ENCODE measurements at places on chromosomes 3 and 15. TPM values are rescaled to one million over a fixed set of nuclear protein-coding genes. Genes with fewer than 3 reads are reported as not detected.

- DNase-seq = no peak
These were observed 84.6 kb downstream of the ANO10 start for GRCh38 chr3:43537225-43537624.

The ENTPD3 gene
- not detected for total RNA-seq

GRCh38 chr15:64193971-64194370, 31.1 kb upstream of the PPIB start:
- no peak for DNase-seq

The ANKRD63 gene
- not detected for total RNA-seq

DNA sequence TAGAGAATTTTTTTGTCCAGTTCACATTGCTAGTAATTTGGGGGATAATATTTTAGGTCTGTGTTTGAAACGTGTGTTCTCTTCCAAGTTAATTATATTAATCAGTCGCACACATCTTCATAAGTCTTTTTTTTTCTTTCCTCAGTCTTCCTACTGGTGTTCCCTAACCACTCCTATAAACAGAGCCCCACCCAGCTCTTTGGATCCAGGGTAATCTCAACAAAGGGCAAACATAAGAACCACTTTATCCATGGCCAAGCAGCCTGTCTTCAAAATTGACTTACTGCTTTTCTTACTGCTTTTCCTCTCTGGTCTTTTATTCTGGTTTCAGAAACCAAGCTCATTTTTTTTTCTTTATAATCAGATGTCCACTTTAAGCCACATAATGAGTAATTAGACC, 266.8 kb upstream of the NECTIN3 start:
- no peak for DNase-seq

GRCh38 chr15:64209680-64210334, 47.0 kb upstream of the PPIB start:
- DNase-seq = no peak

DNA sequence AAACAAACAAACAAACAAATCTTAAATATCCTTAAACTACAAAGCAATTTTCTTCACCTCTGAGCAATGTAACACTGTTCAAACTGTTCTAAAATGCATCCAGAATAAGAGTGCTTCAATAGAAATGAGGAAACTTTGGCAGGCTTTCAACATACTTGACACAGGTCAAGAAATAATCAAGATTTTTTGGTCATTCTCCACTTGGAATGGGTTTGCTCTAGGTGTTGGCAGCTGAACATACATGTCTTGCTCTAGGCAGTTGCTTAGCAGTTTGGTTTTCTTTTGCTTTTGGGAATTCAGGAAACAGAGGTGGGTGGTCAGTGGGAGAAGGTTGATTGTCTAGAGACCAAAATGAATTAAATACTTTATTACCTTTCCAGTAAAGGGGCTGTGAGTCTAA, 1.4 kb upstream of the LRRC3B start:
- no peak for DNase-seq

DNA sequence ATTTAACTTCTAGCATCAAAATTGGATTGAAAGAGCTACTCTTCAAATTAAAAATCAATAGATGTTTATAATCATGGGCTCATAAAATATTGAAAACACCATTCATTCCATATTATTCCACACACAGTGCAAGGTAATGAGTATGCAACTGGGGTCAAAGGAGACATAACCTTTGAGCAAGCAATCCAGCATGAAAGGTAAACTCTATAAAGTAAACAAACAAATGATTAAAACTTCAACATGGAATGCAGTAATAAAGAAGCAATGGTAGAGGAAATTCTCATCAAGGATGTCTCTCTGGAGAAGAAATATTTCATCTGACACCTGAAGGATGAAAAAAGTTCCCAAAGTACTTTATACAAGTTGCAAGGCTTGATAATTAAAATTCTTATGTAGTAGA, 25.8 kb downstream of the MECOM start:
- no peak for DNase-seq

- DNase-seq = no peak
These were observed 82.6 kb downstream of the HMG20A start for GRCh38 chr15:77503240-77503639.

DNA sequence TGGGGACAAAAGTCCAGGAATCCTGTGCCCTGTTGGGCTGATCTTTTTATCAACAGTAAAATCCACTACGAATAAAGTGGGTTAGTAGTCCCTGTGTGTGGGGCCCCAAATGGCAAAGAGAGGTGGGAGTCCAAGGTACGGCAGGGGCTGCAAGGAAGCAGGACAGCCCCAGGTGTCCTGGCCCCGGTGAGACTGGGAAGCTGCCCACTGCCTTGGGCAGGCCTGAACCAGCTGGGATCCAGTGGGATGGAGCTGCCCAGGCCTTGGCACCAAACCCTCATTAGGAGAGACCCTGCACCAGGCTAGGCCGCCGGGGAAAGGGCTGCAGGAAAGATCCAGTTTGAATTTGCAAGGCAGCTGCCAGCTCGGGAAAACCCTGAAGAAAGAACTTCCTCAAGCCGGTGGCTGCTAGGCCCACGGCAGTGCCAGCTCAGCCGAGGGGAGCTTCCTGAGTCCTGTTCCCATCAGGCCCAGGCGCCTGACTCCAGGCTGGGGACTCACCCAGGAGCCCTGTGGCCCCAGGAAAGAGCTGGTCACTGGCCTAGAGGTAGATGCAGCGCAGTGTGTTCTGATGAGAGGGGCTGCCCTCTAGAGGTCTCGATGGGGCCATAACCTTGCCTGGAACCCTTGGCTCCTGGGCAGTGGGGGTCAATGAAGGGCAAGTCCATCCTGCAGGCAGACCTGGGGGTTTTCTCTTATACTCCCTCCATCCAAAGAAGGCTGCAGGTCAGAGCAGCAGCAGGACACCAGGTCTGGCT, 14.4 kb upstream of the GNAI2 start:
- no peak for DNase-seq

The EBLN2 gene
- total RNA-seq = 4.7 TPM

GRCh38 chr3:134253475-134254226, 3.0 kb upstream of the RYK start:
- peak; percentile 35 for DNase-seq

The GOLGA8H gene
- total RNA-seq = not detected

- no peak for DNase-seq
These were observed 1038.8 kb upstream of the EPHA6 start for GRCh38 chr3:95775486-95776094.

The LRRC31 gene
- total RNA-seq = not detected

GRCh38 chr15:32670623-32671022, 29.1 kb downstream of the SCG5 start:
- no peak for DNase-seq

- no peak for DNase-seq
These were observed 665.0 kb upstream of the CBLB start for GRCh38 chr3:106533788-106534160.

GRCh38 chr3:150149651-150150051, 179.0 kb upstream of the PFN2 start:
- DNase-seq = no peak

- no peak for DNase-seq
These were observed 85.1 kb downstream of the AP4E1 start for GRCh38 chr15:50993598-50993997.

The EPHB3 gene
- total RNA-seq = not detected

GRCh38 chr15:85725019-85725418, 69.7 kb downstream of the KLHL25 start:
- DNase-seq = no peak

The PLCL2 gene
- total RNA-seq = 12.5 TPM

DNA sequence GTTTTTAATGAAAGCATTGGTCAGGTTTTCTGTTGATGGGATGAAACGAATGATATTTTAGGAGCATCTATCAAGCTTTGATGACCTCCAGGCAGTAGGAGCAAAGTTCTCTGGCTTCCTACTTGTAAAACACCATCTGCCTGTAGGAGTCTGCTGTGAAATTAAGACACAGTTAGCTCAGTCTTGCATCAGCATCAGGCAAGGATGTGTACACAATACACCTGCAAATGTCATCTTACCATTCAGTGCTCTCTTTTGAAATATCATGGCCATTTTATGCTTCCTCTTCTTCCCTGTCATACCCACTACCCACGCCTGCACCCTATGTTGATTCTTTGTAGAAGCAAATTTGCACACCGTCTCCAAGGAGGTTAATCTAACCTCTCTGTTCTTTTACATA, 38.2 kb downstream of the B3GALNT1 start:
- DNase-seq = no peak

DNA sequence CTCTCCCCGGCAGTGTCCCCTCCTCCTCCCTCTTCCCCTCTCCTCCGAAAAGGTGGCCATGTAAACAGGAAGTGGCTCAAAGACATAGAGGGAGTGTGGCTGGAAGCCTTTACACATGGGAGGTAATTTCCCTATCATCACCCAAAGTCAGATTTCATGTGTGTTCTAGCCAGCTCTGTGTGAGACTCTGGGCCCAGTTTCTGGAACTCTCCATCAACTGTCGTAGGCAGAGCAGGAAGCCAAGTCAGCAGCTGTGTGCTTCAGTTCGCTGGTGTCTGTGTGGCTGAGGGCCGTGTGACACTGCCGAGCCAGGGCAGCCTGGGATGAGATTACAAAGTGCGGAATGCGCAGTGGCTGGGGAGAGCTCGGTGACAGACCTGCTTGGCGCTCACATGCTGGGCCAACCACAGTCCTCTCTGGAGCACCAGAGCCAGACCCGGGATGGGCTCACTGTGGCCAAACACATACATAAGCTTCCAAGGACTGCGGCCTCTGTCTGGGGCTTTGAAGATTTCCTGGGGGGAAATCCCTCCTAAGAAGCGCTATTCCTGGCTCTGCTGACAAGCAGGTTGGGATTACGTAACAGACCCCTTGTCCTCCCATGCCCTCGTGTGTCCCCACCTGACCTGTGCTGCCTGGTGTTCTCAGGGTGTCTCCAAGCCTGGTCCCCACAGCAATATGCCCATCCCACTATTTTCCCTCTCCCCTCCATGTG, 50.7 kb downstream of the UMPS start:
- DNase-seq = no peak

The SH2D7 gene
- total RNA-seq = not detected

The HTR3E gene
- not detected for total RNA-seq

The GCSAM gene
- total RNA-seq = 9.3 TPM

- no peak for DNase-seq
These were observed 90.4 kb downstream of the CMSS1 start for GRCh38 chr3:99907959-99908544.

- DNase-seq = no peak
These were observed 117.2 kb upstream of the LRIG1 start for GRCh38 chr3:66618066-66618465.

The ARGFX gene
- not detected for total RNA-seq

DNA sequence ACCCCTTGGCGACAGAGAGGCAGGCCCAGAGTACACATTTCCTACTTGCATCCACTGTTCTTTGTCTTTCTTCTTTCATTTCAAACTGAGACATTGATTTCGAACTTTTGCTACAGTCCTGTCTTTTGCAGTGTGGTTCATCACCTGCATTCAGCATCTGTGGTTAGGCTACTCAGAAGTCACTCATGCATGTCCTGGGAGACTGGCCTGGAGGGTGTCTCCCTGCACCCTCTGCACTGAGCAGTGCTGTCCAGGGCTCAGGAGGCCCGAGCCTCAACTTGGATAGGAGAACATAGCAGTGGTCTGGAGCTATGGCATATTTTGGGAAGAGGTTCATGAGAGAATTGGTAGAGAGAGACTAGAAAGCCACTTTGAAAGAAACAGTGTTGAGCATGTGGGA, 240.2 kb upstream of the TPRG1 start:
- DNase-seq = no peak

The CCK gene
- total RNA-seq = not detected

- DNase-seq = no peak
These were observed 402.1 kb upstream of the MCTP2 start for GRCh38 chr15:93829115-93829870.

DNA sequence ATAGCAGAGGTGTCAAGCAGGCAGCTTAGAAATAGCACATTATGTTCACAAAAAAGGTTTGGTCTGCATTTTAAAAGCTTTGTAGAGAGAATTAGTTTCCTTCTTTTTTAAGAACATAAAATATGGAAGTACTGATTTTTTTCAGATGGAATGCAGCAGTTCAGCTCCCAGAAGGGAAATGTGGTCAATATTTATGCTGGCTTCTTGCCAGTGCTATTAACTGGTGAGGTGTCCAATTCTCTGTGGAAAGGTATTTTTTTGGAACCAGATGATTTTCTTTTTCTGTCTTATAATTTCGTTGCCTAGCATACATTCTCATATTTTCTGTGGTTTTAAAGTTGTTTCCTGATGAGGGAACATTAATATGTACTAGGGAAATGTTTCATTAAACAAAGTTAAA, 211.4 kb upstream of the ZNF385D start:
- DNase-seq = no peak

- no peak for DNase-seq
These were observed 60.9 kb downstream of the ARNT2 start for GRCh38 chr15:80464951-80465625.

GRCh38 chr3:42996633-42997075, 17.5 kb downstream of the GASK1A start:
- DNase-seq = no peak
